ENCODE measurements at places on chromosomes 3 and 15.

- no peak for DNase-seq
These were observed 39.4 kb downstream of the TNK2 start for GRCh38 chr3:195868866-195869412.

DNA sequence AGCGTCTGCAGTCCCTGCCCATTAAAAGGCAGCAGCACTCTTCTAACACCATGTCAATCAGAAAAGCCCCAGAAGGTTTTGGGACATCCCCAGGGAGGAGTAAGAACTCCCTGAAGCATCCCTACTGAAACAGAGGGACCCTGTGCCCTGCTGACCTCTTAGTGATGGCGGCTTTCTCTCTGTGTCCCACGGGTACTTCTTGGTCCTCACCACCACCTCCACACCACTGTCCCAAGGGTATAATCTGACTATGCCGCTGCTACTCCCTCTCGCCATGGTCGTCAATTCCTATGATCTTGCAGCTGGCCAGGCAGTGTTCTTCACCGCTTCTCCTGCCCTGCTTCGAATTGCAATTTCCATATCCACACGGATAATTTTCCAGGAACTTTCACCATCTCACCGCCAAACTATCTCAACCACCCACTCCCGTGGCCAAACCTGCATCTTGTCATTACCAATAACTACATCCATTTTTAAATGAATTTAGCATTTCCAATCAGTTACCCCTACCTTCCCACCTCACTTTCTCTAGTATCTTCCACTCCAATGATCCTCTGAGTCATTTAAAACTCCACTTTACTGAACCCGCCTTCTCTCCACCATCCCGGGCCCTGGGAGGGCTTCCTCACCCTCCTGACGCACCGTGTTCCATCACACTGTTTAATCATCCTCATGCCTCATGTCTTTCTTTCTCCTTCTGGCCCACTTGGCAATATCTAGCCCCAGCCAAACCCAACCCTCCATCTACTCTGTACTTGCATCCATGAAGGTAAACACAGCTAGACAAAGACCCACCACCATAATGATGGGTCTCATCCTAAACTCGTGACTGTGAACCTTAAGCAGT is 23.7 kb downstream of the PRR23E start:
- no peak for DNase-seq

DNA sequence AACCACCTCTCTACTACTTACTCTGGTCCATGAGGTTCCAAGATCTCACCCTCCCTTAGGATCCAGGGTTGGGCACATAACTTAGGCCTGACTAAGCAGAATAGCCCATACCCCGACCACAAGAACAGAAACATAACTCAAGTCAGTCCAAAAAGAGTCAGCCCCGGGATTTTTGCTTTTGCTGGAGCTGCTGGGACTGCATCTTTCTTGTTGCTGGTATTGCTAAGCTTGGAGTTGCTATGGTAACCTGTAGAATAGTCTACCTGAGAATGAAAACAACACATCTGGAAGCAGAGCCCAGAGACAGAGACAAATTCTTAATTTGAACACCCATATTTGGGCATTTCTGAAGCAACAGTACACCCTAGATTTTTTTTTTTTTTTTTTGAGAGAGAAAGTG is 6.5 kb downstream of the RUBCN start:
- peak; percentile 28 for DNase-seq

DNA sequence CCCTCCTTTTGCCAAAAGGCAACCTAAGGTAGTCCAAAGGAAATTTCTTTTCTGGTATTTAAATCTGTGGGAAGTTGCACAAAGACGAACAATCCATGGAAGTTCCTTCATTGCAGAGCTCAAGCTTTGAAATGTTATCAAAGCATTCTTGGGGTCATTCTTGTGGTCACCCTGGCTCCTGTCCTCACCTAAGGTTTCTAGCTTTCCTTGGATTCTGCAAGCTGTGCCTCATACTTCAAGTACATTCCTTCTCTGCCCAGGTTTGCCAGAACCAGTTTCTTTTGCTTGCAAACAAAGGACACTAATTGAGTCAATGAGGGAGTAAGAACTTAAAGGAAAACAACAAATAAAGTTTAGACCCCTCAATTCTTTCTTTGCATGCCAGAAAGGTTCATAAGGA is 329.8 kb upstream of the PDZRN3 start:
- no peak for DNase-seq

- DNase-seq = no peak
These were observed 127.2 kb upstream of the DPH6 start for GRCh38 chr15:35673093-35673684.

DNA sequence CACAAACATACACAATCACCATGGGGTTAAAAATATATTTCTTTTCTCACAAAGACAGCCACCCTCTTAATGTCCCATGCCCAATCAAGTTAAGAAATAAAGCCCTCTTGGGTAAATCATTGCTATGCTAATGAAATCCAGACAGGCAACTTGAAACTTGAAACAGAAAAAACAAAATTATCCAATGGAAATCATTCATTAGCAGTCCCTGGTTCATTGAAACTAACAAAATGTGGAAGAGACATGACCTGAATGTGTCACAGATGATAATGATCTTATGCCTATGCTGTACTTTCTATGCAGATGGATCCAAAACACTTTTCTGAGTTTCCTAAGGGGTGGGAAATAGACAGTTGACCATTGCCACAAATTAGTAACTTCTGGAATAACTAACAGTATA is 983.7 kb downstream of the MCTP2 start:
- DNase-seq = no peak

- DNase-seq = no peak
These were observed 82.0 kb downstream of the KCNMB2 start for GRCh38 chr3:178618197-178618596.

DNA sequence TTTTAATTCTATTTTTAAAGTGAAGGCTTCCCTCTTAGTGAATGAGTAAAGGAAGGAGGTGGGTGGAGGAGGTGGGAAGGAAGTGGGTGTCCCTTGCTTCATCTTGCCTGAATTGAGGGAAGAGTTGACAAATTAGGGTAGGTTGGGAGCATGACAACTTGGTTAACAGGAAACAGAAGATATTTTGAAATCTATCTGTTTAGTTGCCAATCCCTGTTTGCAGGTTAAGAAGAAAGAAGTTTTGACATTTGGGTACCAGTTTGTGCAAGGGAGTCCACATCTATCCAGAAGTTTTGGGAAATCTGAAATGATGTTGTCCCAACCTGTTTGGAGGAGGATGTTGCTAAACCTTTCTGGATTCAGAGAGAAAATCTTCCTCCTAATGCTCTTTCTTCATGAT is 204.1 kb upstream of the SUCLG2 start:
- DNase-seq = no peak

DNA sequence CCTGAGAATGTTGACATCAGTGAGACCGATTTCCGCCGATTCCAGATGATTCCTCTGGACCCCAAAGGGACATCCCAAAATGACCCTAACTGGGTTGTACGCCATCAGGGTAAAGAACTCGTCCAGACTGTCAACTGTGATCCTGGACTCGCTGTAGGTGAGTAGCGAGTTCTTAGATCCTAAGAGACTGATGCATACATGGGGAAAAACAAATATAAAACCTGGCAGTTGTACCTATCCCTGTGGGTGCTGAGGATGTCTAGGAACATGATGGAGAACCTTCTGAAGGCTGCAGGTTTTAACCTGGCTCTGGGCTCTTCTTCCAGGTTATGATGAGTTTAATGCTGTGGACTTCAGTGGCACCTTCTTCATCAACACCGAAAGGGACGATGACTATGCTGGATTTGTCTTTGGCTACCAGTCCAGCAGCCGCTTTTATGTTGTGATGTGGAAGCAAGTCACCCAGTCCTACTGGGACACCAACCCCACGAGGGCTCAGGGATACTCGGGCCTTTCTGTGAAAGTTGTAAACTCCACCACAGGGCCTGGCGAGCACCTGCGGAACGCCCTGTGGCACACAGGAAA is 12.3 kb downstream of the THBS1 start:
- DNase-seq = no peak

- no peak for DNase-seq
These were observed 58.2 kb upstream of the SNRPA1 start for GRCh38 chr15:101353240-101353639.

GRCh38 chr15:47669221-47669620 is 48.1 kb upstream of the SEMA6D start:
- DNase-seq = no peak

DNA sequence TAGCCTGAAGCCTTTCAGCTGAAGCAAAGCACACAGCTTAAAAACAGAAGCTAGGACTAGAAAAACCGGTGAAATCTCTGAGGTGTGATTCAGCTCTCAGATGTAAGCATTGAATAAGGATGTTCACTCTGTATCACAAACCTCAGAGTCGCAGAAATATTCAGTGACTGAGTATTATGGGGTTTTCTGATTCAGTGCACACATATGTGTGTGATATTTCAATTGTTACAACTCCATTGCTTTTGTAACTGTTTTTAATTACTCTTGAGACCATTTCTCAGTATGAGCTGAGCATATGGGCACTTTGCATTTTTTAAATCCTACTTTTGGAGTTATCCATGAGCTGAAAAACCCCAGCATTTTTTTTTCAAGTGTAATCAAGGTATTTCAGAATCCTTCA is 868.8 kb downstream of the NTRK3 start:
- peak; percentile 39 for DNase-seq

GRCh38 chr3:105885256-105885655 is 16.4 kb upstream of the CBLB start:
- no peak for DNase-seq

DNA sequence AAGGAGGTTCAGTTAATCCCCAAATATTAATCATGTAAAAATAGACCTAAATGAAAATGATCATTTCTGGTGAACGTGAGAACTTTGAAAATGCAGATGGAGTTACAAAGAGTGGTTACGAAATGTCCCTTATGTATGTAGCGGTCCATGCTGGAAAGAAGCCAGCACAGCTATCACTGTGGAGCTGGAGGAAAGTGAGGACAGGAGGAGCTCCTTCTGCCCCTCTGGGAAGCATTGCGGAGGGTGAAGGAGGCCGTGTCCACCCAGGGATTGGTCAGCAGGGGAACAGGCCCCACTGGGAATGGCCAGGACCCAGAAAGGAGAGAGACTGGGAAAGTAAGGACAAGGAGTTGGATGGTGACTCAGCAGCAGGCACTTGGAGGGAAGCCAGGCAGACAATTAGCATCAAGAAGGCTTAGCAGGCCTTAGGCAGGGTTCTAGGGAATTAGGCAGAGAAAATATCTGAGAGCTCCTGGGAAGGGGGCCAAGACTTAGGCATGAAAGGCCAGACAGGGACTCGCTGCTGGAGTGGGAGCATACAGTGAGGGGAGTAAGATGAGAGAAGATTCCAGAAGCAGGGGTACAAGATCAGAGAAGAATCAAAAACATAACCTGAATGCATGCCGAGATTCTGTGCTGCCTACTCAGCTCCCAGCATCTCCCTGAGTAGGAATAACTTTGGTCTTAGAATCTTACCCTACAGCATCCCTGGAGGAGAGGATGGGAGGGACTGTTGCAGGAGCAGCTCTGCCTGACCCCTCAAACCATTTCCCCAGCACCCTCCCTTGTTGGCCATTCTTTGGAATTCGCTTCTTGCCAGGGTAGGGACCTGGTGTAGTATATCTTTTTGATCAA is 171.0 kb upstream of the UMPS start:
- peak; percentile 72 for DNase-seq

- no peak for DNase-seq
These were observed 27.2 kb upstream of the MUC20 start for GRCh38 chr3:195693428-195694216.

DNA sequence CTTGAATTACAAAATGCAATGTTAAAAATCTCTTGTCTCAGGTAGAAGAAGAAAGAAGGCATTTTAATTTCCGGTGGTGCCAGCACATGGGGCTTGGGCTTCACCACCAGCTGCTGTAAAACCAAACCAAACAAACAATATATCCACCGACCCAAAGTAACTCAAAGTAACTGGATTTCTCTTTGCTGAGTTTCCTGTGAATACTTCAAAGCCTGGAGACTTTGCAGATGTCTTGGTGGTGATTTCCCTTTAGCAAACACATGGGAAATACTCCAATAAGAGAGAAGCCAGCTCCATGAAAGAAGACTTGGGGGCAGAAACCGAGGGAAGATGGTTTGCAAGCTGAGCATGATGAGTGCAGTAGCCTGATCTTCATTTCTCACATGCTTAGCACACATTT is 62.6 kb downstream of the EIF4E3 start:
- DNase-seq = no peak

GRCh38 chr15:58165661-58166060 is 27.5 kb downstream of the AQP9 start:
- DNase-seq = peak; percentile 80

DNA sequence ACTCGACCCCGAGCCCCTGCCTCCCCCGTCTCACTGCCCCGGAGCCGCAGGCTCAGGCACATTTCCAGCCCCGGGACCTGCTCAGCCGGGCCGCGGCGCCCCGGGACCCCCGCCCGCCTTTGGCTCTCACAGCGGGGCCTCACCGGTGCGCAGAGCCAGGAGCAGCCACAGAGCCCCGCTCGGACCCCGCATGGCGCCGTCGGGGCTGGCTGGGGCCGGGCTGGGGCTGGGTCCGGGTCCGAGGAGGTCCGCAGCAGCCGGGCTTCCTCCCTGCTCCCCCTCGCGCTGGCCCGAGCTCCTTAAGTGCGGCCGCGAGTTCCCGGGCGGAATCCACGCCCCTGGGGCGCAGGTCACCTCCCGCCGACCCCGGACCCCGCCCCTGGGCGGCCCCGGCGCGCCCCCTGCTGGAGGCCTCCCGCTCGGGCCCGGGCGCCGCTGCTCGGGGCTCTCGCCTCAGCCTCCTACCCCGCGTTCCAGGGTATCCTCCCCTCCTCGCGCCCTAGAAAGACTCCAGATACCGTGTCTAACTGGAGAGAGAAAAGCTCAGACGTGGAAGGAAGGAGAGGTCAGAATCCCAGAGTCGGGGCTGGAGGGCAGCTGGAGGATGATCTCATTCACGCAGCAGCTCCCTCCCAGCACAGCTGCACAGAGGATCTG is at the start of gene MELTF:
TSS of gene MELTF (minus strand) at position 307 of the 657 bp plus-strand sequence. CDS start at position 192, 115 bp downstream.
- DNase-seq = no peak

DNA sequence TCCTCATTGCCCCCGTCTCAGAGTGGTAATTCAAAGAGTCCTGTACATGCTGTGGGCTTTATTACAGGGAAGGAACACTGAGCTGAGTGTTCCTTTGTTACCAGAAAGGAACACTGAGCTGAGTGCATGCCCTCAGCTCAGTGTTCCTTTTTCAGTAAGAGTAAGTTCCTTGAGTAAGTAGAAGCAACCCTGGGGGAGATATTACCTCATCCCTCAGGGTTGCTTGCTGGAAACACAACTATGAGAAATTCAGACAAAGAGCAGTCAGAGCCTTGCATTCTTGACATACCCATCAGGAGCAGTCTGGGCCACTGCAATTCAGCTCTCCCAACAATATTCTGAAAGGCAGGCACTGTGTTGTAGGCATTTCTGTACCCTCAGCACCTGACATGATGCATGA is 17.0 kb downstream of the CHRM5 start:
- DNase-seq = no peak

GRCh38 chr15:29911705-29912104 is 89.4 kb upstream of the TJP1 start:
- DNase-seq = no peak

- DNase-seq = no peak
These were observed 76.3 kb upstream of the UMPS start for GRCh38 chr3:124653797-124654469.

- DNase-seq = peak; percentile 99
These were observed at the start of the genes CHCHD4 and TMEM43 for GRCh38 chr3:14124615-14125192. Gene CHCHD4 (minus strand): TSS chr3:14124870. CDS start chr3:14124676, 194 bp downstream. Gene TMEM43 (plus strand): TSS chr3:14125052. CDS start chr3:14125194, 142 bp downstream.

All from brain (organoid and tissue), 16 donors.